HCT116 (cell line): ENCODE measurements at places on chromosomes 4 and X. TPM values are rescaled to one million over a fixed set of nuclear protein-coding genes. Genes with fewer than 3 reads are reported as not detected.

DNA sequence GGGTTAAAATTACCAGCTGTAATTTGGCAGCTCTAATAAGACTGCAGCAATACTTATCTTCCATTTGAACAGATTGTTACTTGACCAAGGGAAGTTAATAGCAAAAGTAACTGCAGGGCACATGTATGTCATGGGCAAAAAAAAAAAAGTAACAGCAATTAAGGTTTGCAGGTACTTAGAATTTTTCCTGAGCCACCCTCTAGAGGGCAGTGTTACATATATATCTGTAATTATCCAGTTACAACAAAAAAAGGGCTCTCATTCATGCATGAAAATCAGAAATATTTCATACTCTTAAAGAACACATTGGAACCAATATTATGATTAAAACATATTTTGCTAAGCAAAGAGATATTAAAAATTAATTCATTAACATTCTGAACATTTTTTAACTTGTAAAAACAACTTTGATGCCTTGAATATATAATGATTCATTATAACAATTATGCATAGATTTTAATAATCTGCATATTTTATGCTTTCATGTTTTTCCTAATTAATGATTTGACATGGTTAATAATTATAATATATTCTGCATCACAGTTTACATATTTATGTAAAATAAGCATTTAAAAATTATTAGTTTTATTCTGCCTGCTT, 25.1 kb downstream of the XIAP start:
- DNase-seq: no peak

Gene DDX3X
- total RNA-seq: 253 TPM

- no peak for DNase-seq
Measured at GRCh38 chr4:24229978-24230377, 340.1 kb upstream of the PPARGC1A start.

DNA sequence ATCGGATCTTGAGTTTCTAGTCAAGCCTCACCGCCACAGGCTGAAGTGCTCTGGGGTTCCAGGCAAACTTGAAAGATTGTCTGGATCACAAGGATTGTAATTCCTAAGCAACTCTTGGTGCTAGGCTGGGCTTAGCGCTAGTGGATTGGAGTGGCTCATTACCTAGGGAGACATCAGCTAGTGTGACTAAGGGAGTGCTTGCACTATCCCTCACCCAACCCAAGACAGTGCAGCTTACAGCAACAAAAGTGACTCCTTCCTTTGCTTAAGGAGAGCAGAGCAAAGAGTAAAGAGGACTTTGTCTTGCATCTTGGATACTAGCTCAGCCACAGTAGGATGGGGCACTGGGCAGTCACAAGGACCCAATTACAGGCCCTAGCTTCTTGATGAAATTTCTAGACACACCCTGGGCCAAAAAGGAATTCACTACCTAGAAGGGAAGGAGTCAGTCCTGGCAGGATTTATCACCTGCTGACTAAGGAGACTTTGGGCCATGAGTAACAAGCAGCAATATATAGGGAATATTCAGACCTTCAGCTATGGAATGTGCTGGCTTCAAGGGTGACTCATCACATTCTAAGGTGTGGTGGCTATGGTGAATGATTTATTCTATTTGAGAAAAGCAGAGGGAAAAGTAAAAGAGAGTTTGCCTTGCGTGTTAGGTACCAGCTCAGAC, 1212.4 kb downstream of the PCDH18 start:
- peak; percentile 81 for DNase-seq

DNA sequence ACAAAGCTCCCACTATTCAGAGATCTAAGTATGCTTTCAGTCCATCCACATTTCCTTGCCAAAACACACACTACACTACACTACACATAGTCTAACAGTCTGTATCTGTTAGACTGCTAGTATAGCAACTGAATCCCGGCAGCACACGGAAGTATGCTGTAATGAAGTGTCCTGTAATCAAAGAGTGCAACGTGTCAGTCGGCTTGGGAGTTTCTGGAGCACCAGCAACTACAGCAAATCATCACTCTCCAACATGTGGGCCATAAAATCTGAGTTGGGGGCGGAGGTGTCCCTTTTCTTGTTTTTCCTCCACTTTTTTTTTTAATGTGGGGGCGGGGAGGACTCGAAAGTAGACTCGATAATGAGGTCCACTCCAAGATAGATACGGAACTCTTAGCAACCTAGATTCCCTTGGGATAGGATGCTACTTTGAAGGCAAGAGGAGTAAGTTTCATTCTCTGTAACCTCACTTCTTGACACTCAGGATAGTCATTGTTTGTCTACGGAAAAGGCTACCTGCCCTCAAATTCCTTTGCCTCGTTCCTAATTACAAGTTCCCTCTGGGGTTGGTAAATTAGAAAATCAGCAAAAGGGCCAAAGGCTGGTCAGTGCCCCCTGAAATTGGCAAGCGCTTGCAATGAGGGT, 722 bp downstream of the SLC10A7 start:
- no peak for DNase-seq

GRCh38 chrX:24243692-24244091, 70.2 kb downstream of the SUPT20HL2 start:
- no peak for DNase-seq

DNA sequence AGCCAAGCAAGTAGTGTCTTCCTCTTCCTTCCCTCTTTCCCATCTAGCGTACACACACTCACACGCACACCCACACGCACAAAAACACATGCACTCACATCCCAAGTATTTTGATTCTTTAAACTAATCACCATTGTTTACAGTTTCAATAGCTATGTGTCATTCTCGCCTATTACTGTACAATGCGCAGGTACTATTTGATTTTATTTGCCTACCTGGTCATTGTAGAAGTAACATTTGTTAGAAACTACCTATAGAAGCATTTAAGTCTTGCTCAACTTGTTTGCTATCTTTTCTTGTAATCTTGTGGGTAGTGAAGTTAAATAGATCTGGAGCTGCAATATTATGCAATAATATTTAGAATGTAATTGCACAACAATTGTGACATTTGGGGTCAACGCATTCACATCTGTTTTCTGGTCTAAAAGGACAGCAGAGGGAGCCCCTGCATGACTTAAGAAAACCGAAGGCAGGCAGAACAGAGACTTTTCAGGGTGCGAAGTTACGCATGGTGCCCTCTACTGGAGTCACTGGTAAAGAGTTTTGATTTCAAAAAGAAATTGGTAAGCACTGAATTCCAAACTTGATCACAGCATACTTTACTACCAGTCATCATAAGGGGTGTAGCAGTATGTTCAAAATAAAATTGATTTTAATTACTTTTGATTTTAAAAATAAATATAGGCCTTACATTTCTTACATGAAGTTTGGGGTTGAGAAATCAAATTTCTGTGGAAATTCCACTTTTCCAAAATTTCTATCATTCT, 503.3 kb upstream of the FAM241A start:
- DNase-seq: peak; percentile 91

Gene TMEM156
- 0.22 TPM for total RNA-seq

DNA sequence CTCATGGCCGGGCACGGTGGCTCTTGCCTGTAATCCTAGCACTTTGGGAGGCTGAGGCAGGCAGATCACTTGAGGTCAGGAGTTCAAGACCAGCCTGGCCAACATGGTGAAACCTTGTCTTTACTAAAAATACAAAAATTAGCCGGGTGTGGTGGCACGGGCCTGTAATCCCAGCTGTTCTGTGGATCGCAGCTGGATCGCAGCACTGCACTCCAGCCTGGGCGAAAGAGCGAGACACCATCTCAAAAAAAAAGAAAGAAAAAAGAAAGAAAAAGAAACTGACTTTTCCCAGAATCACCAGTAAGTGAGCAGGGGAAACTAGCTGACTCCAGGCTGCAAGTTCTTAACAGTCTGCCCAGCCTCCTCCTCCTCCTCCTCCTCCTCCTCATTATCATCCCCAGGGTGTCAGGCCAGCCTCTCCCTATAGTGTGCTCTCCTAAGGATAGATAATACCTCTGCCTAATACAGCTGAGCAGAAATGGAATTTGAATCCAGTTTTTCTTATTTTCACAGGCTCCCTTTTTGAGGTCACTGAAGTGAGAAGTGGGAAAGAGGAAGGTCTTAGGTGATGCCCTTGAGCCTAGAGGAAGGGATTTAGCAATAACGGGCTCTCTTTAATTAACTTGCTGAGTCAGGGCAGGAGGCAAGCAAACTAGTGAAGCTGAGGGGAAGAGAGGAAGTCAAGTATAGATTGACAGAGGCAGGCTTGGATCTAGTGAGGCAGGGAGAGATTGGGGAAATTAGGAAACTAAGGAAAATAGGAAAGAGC, 11.8 kb upstream of the ELF2 start:
- no peak for DNase-seq

Gene COL4A6
- total RNA-seq: 2.4 TPM

DNA sequence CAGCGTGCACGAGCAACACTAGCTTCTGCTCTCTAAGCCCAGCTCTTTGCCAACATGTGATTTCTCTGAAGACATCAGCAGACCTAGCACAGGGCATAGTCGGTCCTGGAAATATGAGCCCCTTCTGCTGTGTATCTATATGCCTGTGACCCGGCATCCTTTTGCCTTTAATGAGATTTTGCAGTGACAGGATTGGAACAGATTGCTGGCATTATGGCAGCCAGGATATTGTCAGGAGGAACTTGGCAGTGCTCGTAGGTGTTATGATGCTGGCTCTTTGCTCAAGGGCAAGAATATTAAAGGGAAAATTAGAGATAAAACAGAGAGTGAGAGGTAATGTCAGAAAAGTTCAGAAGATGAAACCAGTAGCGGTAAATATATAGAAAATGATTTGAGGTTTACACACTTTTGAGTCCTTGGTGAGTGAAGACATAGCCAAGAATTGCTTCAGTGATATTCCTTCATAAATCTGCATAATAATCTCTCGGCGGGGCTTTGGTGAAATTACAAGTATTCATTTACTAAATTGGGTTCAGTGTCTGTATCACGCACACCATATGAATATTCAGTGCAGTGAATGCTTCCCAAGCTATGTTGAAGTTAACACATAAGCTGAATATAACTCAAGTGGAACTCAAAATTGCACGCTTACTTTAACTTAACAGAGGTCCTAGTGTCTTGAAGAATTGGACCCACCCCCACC, 502.1 kb upstream of the NR3C2 start:
- DNase-seq: no peak

DNA sequence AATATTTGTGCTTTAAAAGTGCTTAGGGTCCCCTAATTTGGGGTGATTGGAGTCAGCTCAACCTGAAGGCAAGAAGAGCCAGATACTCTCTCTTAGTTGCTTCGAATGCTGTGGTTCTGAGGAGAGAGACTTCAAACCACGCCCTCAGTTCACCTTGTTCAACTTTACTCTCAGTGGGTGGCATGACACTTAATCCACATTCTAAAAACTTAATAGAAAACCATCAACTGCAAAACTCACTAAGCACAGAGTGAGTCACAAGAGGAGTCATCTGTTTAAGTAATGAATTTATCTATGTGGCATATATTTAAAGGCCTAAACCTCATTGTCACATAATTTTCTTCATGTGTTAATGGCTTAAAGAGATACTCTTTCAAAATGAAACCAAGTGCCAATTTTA, 99.5 kb upstream of the SLC4A4 start:
- no peak for DNase-seq

DNA sequence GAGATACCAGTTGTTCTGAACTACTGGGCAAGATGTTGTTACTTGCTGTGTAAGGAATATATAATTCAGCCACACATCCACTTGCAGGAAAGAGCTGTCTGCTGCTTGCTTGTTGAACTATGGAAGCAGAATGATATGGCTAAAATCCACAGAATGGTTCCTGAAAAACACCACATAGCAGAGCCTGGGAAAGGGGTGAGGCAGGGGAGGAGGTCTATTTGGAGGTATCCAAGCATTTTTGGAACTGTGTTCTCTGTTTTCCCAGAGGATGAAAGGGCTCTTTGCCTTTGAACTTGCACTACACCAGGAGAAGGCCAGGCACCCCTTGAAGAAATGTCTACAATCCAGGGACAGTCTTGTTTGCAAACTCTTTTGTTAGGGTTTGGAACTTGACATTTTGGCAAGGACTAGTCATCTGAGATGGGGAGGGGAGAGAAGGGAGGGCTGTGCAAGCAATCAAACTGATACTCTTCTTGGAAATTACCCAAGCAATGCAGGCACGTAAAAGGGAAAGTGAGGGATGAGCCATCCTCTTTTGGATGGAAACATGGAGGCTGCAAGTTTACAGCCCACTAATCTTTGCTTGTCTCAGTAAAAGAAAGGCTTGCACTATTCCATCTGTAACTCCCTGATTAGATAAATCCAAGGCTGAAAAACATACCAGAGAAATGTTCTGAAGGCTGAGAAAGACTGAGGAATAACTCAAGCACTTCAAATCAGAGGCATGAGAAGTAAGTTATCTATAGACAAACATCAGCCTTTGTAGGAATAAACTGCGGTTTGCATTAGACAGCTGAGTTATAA, 141.0 kb downstream of the TSPAN5 start:
- no peak for DNase-seq

DNA sequence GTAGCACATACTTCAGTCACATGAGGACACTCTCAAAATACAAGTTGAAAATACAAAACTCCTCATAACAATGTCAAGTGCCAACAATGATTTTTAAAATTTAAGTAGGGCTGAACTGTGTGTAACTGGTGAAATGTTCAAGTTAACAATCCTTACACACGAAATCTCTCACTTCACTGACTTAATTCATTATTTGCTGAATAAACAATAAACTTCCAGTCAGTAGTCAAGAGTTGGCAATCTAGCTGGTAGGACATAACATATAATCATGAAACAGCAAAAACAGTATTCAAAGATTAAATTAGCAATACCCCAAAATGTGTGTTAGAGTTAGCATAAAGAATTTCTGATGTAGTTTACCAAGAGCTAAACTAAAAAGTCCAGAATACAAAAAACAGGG, 1.9 kb upstream of the RAB33B start:
- no peak for DNase-seq

DNA sequence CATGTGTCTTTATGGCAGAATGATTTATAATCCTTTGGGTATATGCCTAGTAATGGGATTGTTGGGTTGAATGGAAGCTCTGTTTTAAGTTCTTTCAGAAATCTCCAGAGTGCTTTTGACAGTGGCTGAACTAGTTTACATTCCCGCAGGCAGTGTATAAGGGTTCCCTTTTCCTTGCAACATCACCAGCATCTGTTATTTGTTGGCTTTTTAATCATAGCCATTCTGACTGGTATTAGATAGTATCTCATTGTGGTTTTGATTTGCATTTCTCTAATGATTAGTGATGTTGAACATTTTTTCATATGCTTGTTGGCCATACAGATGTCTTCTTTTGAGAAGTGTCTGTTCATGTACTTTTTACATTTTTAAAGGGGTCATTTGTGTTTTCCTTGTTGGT, 129.8 kb downstream of the TBCK start:
- no peak for DNase-seq

- no peak for DNase-seq
Measured at GRCh38 chr4:24282446-24282845, 301.9 kb downstream of the DHX15 start.

Gene ADGRG2
- total RNA-seq: not detected

DNA sequence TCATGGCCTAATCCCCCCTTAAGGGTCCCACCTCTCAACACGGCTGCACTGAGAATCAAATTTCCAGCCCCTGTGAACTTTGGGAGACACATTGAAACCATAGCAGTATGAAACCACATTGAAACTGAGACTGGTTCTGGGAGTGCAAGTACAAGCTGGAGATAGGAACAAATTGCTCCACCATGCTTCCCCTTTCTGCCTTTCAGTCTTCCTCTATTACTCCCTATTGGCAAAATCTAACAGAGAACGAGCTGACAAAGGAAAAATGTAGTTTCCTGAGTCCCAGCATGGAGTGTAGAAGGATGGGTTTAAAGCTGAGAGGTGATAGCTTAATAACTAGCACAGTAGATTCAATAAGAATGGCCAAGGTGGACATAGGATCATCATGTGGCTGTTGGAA, 161.7 kb upstream of the RPL34 start:
- no peak for DNase-seq

Gene RRH
- 0.42 TPM for total RNA-seq

GRCh38 chr4:53015681-53016080, 153.6 kb downstream of the RASL11B start:
- DNase-seq: peak; percentile 26

GRCh38 chrX:119105826-119106225, 21.8 kb downstream of the KIAA1210 start:
- DNase-seq: no peak
